ENCODE measurements at places on chromosomes 2 and 18.

DNA sequence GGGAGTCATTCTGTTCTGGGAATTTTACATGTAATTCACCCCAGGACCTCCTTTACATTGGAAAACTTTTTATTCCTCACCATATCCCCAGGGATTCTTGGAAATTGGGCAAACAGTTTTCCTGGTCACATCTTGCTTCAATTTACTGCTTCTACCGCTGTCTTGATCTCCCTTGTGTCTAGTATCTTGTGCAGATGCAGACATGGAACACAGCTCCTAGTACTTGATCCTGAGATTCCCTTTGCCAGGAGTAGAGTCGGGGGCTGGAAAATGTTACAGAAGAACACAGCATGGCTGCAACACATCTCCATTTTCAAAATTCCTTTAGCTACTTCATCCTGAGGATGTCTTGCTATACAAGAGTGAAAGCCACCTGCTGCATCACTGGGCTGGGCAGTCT lies 472.8 kb downstream of the PLCL1 start:
- DNase-seq: no peak

DNA sequence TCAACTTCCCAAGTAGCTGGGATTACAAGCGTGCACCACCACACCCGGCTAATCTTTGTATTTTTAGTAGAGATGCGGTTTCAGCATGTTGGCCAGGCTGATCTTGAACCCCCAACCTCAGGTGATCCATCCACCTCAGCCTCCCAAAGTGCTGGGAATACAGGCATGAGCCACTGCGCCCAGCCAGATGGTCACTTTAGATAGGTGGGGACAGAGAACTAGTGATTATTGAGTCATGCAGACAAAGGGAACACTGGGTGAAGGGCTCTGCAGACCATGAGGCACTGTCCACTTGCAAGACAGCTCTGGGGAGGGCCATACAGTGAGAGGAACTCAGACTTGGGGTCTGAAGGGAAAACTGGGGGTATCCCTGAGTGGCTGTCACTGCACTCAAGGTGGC lies 58.4 kb upstream of the POMC start:
- DNase-seq: no peak

DNA sequence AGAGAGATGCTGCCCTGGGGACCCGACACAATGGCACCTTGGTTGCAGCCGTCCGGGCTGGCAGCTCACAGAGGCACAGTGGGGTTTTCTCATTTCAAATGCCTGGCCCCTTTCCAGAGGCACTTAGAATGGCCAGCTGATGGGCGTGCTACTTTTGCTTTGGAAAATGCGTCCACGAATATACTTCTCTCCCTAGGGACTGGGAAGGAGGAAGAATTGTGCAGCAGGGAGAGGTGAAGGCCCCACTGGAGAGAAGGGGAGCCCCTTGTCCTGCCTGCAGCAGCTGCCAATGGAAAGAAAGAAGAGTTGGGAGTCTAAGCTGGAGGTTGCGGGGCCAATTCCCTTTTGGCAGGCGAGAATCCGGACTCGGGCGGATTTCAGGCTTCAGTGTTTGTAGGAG lies 1.1 kb upstream of the MAL start:
- no peak for DNase-seq

GRCh38 chr2:168518555-168519066 lies 62.5 kb downstream of the CERS6 start:
- no peak for DNase-seq

Measured in type B pancreatic cell (in vitro differentiated cells).